Glomerular endothelial cell (primary cell): ENCODE measurements at places on chromosomes 12 and 14.

- DNase-seq, result no peak
Observed at GRCh38 chr12:110546339-110546738, 36.8 kb downstream of the PPTC7 start.

- DNase-seq, result no peak
Observed at GRCh38 chr14:25944020-25944419, 653.8 kb downstream of the NOVA1 start.

- DNase-seq, result no peak
Observed at GRCh38 chr12:52024845-52025230, 18.1 kb downstream of the TAMALIN start.

- no peak for DNase-seq
Observed at GRCh38 chr14:94317259-94317658, 5.9 kb downstream of the SERPINA6 start.

- no peak for DNase-seq
Observed at GRCh38 chr12:54266852-54267251, 13.1 kb downstream of the CBX5 start.

- no peak for DNase-seq
Observed at GRCh38 chr14:64625386-64626232, 75.8 kb downstream of the PPP1R36 start.

- no peak for DNase-seq
Observed at GRCh38 chr12:32146074-32146873, 39.6 kb downstream of the BICD1 start.

DNA sequence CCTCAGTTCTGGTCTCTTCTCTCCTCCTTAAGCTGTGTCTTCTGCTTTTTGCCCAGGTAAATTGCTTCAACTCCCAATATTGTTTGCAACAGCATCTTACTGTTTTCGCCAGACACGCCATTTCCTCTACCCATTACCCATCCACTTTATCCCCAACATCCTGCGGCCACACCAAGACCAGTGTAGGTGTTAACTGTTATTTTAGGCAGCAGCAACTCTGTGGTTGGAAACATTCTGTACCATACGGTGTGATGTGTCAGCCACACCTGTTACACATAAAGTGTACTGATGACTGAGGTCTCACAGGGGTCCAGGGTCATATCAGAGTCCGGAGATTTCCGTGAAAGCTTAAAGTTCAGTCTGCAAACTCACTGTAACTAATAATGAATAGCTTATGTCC, 21.8 kb upstream of the KLRD1 start:
- DNase-seq, result no peak

DNA sequence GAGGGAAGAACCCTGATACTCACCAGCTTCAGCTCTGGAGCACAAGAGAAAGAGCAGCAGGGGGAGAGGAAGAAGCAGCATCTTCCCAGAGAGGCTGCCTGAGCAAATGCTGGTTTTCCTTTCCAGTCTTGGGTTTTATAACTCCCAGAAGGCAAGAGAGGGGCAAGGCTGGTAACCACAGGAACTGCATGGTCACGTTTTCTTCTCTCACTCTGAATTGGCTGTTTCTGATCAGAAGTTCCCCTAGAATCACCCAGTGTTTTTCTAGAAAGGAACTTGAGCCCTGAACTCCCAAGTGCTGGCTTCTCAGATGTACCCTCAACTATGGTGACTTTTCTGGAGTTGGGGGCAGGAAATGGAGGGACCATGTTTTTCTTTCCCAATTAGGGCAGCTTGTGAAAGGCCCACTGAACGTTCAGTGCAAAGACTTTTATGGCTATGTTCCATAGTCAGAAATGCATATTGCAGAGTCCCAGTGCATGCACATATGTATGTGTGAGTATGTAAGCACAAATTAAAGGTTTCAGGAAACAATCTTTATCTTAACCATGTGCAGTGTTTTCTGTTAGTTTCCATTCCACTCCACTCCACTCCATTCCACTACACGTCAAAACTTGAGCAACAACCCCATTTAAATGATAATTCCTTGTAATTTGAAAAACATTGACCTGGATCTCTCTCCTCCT, at the start of gene CMA1:
TSS of gene CMA1 (minus strand) at position 111 of the 686 bp plus-strand sequence. CDS start at position 81, 30 bp downstream.
- no peak for DNase-seq

DNA sequence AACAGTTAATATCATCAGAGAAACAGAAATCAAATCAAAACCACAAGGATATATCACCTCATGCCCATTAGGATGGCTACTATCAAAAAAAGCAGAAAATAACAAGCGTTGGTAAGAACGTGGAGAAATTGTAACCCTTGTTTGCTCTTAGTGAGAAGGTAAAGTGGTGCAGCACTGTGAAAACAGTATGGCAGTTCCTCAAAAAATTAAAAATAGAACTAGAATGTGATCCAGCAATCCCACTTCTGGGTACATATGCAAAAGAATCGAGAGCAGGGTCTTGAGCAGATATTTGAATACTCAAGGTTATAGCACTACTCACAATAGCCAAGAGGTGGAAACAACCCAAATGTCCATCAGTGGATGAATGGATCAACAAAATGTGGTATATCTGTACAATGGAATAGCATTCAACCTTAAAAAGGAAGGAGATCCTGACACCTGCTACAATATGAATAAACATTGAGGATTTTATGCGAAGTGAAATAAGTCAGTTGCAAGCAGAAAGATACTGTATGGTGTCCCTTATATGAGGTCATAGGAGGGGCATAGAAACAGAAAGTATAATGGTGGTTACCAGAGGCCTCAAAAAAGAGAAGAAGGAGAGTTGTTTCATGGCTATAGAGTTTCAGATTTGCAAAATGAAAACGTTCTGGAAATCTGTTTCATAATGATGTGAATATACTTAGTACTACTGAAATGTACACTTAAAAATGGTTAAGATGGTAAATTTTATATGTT, 131.0 kb upstream of the EEA1 start:
- no peak for DNase-seq

- no peak for DNase-seq
Observed at GRCh38 chr14:71675126-71675899, 256.9 kb upstream of the RGS6 start.

GRCh38 chr12:120787889-120788288, 62.3 kb downstream of the ACADS start:
- no peak for DNase-seq

DNA sequence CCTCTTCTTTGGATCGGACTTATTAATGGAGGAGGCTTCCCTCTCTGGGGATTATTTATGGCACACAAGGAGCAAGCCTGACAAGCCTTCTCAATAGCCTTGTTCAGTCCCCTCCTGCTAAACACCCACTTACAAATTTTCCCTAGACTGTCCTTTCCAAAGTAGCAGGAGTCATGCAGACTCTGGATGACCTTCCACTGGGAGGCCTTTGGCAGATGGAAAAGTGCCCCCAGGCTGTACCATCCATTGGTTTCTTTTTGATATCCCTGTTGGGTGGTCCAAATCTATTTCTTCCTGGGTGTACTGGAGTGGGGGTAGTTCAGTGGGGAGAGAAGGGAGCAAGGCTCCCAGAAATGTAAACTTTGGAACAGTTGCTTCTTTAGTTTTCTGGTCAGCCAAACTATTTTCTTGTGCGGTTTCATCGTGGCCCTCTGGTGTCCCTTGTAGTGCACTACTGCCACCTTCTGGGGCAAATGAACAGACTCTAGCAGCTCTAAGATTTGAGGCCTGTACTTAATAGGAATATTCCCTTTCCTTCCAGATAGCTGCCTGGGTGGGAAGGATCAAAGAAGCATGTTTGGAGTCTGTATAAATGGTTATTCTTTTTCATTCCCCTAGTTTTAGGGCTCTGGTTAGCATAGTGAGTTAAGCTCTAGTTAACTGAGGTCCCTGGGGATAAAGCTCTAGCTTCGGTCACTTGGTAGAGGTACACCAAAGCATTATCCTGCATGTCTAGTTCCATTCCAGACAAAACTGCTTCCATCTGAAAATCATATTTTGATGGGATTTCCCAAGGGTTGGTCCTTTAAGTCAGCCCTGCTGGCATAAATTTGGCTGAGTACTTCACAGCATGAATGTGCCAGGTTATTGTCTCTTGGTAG, 409.5 kb downstream of the SLC6A15 start:
- DNase-seq, result no peak

DNA sequence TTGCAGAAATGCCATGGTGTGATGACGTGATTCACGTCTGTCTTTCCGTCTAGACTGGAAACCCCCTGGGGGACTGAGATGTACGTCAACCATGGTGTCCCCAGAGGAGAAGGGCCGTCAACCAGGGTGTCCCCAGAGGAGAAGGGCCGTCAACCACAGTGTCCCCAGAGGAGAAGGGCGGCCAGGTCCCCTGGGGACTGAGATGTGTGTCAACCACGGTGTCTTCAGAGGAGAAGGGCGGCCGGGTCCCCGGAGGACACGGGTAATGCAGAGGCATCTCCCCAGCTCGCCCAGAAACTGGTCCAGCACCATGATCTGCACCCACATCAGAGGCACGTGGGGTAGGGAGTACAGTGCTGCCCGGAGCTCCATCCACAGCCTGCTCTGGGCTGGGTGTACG, 30.6 kb upstream of the GALNT9 start:
- DNase-seq, result no peak

GRCh38 chr12:111838353-111838752, 3.7 kb upstream of the MAPKAPK5 start:
- no peak for DNase-seq

- DNase-seq, result no peak
Observed at GRCh38 chr12:101931498-101932326, 54.3 kb downstream of the DRAM1 start.

DNA sequence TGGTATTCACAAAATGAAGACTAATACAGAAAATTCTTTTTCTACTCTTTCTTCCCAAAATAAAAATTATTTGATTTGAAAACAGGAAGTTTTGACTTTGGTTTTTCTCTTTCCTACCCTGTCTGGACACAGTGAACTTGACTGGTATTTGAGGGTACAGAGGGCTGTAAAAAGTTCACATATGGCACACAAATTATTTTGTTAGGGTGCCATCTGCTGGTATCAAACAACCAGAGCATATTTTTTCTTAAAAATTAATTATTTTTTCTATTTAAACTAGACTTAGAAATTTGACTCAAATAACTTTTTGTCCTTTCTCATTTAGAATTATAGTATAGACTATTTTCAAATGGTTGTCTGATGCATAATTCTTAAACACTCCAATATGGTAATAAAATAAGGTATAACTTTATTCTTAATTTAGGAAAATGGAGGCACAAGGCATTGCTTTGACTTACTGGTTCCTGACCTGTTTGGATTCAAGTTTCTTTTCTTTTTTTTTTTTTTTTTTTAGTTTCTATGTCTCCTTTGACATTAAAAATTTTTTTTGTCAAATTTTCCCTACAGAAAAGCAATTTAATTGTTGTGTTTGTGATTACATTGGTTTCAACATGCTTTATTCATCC, 390.6 kb downstream of the PRKD1 start:
- DNase-seq, result peak; percentile 27

DNA sequence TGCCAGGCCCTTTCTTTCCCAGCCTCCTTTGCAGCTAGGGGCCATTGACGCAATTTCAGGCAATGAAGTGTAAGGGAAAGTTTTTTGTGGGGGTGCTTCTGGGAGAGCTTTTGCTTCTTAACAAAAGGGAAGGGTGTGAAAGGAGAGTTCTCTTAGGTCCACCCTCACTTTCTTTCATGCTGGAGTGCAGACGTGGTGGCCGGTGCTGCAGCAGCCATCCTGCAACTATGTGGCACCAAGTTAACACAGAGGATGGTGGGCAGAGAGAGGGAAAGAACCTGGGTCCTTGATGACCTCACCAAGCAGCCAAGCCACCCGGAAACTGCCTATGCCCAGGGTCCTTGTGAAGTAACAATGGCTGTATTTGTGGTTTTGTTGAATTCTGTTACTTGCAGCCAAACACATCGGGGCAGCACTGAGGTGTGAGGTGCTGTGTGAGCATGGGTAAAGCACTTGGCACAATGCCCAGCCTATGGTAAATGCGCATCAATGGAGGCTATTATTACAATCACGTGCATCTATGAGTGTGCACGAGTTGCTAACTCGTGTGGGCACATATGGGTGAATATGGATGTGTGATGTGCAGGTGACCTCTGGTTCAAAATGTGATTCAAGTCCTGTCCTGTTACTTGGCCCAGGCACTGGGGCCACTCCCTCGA, 122.6 kb downstream of the CALM1 start:
- DNase-seq, result no peak

DNA sequence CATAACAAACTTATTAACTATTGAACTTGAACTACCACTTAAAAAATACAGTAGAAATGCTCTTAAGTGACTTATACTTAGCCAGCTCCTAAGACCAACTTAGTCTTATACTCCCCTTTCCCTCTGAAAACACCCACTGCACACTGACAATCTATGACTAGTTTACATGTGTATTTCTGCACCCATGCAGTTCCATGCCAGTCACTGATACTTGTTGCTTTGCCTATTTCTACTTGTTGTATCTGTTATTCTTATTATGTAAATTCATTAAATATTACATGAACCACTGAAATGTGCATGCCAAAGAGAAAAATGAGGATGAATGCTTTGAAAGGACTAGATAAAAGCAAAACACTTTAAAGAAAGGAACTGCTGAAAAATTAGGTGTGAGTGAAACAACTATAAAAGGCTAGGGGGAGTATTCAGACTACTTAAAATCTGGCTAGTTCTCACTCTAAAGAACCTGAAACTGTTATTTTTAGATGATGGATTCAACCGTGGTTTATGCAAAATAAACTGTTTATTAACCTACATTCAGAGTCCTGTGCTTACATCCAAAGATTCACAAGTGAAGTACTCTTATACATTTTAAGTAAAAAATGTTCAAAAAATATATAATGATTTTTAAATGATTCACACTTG, 74.7 kb downstream of the RPS6KA5 start:
- DNase-seq, result no peak

- no peak for DNase-seq
Observed at GRCh38 chr12:70330158-70330557, 35.9 kb upstream of the KCNMB4 start.

- DNase-seq, result no peak
Observed at GRCh38 chr14:36879558-36879957, 217.9 kb downstream of the PAX9 start.

DNA sequence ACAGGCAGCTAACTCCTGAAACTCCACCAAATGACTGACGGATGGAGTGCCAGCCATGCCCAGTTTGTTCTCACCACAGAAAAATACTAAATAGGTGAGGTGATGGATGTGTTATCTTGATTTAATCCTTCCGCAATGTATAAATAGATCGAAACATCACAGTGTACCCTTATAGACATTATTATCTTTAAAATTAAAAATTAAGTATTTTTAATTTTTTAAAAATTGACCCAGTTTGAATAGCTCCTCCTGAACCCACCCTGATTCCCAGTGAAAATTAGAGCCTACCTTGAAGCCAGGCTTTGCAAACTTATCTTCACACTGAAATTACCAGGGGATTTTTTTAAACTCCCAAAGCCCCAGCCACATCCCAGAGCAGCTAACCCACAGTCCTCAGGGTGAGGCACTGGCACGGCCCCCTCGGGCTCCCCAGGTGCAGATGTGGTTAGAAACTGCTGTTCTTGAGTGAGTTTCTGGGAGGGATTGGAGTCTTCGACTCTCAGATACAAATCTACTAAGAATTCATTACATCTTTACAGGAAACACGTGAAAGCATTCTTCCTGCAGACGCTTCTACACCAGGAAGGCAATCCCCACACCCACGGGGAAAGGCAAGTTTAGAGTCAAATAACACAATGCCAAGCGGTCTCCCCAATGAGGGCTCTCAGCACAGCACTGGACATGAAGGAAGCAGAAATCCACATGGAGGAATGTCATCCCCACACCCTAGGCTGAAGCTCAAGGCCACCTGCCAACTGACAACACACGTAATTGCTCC, 126.4 kb downstream of the RIMBP2 start:
- DNase-seq, result no peak
